ENCODE measurements at places on chromosomes 6 and 20.

DNA sequence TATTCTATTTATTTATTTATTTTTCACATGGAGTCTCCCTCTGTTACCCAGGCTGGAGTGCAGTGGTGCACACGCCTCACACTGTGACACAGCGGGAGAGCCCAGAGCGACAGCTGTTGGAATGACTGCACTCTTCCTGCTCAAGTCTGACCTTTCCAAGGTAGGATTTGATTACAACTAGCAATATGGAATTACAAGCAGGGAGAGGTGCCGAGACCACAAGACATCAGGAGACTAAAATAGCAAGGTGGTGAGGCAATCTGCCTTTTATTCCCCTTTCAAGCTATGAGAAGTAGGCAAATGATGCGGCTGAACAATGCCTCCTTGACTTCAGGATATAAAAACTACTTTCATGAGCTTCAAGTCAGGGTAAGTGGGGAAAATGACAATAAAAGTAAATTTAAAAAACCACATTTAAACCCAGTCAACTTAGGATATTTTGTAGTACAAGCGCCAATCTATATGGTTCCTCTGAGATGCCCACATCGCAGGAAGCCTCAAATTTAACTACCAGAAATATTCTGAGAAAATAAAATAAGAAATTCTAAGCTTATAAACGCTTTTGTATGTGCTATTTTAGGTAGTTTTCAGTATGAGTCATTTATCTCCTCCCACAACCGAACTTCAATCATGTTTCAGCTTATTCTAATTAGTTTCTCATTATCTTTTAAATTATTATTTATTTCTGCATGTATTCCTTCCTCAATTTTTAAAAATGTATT lies 146.9 kb upstream of the SGK1 start:
- no peak for DNase-seq

GRCh38 chr20:46741924-46742668 lies 32.6 kb downstream of the SLC2A10 start:
- DNase-seq = no peak

DNA sequence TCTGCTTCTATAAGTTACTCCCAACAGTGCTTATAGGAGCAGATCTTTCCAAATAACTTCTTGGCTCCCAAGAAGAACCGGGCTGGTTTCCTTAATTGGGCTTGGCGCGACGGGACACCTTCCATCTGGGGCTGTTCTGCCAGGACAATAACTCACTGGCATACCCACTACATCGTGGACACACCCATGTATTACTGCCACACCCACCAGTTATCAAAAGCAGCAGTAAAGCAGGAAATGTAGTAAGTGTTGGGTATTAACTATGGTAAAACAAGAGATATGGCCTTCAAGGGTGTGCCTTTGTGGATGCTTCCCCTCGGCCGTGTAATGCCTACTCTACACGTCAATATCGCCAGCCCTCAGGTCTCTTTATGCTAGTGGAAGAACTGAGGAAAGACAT lies 24.7 kb downstream of the CNKSR3 start:
- DNase-seq = no peak

DNA sequence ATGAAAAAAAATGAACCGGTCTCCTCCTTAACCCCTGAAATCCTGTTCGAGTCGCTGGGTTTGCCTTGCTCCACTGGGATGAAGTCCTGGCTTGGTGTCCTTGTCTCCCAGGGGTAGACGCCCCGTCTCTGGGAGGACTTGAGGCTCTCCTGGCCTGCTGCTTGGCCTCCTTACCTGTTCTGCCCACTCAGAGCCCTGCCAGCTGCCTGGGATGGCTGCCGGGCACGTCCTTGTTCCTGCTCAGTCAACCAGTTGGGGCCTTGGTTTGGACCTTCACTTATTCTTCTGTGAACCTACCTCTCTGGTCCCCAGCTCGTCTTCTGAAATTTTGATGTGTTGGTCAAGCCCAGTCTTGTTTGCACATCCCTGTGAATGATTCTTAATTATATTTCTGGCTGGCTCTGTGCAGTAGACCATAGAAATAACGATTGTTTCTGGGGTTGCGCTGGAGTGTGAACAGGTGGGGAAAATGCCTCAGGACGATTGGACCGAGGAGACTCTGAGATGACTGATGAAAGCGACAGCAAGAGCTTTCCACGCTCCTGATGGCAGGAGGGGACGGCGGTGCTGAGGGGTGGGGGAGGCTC lies 126.5 kb upstream of the ESR1 start:
- DNase-seq = no peak

Data from stimulated activated CD4-positive, alpha-beta T cell treated with anti-CD3 and anti-CD28 coated beads, TNF-alpha, amount 100 ng/mL, for 48 hours (primary cell).